ENCODE measurements at places on chromosomes 11 and 22.

DNA sequence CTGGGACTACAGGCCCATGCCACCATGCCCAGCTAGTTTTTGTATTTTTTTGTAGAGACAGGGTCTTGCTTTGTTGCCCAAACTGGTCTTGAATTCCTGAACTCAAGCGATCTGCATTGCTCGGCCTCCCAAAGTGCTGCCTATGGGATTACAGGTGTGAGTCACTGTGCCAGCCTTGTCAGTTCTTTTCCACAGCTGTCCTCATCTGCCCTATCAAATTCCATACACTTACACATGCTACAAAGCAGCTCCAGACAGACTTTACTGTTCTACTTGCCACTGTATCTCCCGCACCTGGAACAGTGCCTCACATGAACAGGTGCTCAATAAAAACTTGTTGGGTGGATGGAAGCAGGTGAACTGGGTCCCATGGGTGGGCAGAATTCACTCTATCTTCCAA is 8.2 kb downstream of the STX5 start:
- DNase-seq: no peak

GRCh38 chr11:111591187-111591960 is 10.9 kb upstream of the SIK2 start:
- no peak for DNase-seq

GRCh38 chr11:92128026-92128425 is 96.6 kb upstream of the FAT3 start:
- no peak for DNase-seq

DNA sequence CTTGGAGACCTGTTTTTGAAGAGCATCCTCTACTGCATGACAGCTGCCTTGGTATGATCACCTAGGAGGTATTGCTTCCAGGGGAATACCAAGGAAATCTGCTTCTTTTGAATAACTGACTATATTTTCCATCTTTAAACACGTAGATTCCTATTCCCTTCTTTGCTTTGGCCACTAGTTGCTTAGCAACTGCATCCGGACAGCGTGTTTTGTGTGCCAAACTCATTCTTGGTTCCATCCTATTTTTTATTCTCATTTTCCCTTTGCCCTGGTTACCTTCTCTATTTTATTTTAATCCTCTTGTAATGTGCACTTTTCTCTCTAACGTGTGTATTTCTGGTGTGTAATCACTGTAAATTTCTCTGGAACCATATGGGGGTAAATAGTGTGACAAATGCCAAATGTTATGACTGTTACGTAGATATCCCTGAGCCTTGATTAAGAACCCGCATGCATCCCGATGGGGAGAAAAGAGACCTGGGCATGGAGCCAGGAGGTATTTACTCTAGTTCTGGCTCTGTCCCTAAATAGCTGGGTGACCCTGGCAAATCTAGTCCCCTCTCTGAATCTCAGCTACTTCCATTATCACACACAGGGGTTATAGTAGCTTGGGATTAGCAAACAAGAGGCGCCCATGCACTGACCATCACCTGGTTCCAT is 241.7 kb downstream of the MIAT start:
- DNase-seq: no peak

DNA sequence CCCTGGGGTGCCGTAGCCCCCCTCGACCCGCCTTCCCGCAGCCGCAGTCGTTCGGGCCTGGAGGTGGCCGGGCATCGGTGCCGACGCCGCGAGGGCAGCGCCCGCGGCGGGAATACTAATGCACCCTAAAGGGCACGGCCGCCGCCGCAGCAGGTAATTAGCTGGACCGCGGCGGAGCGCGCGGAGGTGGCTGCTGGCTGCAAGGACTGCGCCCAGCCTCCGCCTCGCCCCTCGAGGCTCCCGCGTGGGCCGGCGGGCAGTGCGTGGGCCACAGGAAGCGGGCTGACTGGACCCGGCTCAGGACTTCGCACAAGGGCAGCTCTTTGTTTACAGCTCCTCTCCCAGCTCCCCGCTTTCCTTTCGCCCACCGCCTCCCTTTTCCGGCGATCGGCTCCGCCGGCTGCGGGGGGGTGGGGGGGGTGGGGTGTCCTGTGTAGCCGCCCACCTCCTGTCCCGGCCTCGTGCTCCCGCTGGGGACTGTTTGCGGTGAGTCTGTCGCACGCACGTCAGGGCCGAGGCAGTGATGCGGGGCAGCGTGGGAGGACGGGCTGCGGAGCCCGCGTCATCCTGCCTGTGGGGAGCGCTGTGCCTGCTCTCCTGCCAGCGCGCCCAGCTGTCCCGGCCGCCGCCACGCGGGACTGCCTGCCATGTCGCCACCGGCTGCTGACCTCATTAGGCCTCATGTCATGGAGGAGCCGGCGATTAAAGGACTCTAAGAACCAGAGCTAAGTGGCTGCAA is 53.2 kb downstream of the GRIK4 start:
- DNase-seq: peak; percentile 70

DNA sequence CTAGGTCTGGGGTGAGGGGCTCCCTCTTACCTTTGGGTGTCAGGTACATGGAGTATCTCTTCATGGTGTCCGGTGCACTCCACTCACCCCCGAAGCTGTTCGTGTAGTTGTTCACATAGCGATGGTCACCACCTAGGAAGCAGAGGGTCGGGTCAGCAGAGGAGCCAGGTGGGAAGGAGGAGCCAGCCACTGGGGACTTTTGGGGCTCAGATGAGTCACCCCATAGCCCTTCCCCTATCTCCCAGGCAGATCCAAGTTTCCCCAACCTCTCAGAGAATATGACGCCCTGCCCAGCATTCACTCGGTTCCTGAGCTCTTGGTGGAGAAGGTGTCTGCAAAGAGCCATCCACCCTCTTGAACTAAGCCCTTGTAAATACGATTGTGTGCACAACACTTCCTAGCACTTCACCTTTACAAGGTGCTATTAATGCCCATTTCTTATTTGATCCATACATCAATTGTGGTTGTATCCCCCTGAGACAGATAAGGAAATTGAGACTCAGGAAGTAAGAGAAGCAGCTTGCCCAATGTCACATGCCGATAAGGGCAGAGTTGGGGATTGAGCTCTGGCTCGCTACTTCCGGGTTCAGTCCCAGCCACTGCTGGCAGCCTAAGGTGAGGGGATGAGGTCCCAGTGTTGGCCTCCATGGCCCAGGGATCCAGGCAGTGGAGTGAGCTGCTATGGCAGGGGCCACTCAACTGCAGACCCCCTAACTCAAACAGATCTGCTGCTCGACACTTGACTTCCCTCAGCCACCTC is 14.8 kb downstream of the TRIM29 start:
- DNase-seq: no peak

- DNase-seq: no peak
Observed at GRCh38 chr22:43298062-43298801, 44.9 kb downstream of the SCUBE1 start.

GRCh38 chr11:46475051-46475925 is 83.7 kb upstream of the CHRM4 start:
- no peak for DNase-seq

DNA sequence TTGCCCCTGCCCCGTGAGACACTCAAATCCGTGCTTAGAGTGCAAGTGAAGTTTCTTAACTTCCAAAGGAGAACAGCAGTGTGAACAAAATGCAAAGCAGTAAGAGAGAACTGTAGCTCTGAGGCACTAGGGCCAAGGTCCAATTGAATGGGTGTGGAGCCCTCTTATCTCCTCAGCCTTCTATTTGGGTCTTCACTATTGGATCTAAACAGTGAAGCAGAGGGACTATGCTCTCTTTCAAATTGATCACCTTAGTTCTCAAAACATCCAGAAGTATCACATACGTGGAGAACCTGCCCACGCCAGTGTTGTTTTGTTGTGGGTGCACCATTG is 49.6 kb downstream of the C22orf31 start:
- DNase-seq: no peak

GRCh38 chr11:45414088-45414487 is 127.9 kb upstream of the SYT13 start:
- DNase-seq: no peak

DNA sequence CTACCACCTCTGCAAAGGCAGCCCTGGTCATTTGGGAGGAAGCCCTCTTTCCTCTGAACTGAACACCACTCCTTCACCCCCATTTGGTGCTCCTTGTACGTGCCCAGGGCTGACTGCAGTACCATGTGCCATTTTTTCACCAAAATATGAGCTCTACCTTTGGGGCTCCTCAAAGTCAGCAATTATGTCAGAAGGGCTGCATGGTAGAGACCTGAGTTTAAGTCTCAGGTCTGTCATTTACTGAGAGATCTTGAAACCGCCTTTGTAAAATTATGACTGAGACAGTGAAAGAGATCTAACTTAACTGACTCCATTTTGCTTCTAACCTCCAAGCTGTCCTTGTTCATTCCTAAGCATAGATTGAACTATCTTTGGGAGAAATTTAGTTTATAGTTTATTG is 58.0 kb downstream of the THAP12 start:
- no peak for DNase-seq

GRCh38 chr11:104105155-104105554 is 58.8 kb downstream of the PDGFD start:
- no peak for DNase-seq

DNA sequence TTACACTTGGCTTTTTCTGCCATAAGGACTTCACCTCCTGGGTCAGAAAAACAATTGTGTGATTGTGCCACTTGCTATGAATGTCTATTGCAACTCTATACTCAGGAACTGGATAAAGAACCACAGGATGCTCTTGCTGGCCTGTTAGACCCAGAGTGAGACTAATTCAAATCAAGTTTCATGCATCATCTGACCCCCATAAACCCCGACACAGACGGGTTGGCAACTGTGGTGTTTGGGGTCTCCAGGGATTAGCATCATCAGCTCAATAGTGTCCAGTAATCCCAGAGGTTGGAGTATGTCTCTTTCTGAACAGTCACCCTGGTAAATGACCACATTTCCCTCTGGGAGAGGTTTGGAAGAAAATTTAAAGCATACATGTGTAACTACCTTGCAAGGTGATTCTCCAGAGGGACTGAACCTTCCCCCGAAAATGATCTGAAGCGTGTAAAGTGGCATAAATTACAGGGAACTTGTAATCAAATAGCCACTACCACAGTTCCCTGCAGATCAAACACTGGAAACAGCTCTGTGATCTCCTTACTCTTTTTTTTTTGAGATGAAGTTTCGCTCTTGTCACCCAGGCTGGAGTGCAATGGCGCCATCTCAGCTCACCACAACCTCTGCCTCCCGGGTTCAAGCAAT is 1097.6 kb downstream of the TBC1D22A start:
- DNase-seq: no peak

- DNase-seq: no peak
Observed at GRCh38 chr11:129705933-129706332, 109.7 kb upstream of the TMEM45B start.

- no peak for DNase-seq
Observed at GRCh38 chr11:83979593-83979992, 693.4 kb upstream of the CCDC90B start.

- no peak for DNase-seq
Observed at GRCh38 chr11:9274499-9275258, 9.5 kb upstream of the DENND5A start.

DNA sequence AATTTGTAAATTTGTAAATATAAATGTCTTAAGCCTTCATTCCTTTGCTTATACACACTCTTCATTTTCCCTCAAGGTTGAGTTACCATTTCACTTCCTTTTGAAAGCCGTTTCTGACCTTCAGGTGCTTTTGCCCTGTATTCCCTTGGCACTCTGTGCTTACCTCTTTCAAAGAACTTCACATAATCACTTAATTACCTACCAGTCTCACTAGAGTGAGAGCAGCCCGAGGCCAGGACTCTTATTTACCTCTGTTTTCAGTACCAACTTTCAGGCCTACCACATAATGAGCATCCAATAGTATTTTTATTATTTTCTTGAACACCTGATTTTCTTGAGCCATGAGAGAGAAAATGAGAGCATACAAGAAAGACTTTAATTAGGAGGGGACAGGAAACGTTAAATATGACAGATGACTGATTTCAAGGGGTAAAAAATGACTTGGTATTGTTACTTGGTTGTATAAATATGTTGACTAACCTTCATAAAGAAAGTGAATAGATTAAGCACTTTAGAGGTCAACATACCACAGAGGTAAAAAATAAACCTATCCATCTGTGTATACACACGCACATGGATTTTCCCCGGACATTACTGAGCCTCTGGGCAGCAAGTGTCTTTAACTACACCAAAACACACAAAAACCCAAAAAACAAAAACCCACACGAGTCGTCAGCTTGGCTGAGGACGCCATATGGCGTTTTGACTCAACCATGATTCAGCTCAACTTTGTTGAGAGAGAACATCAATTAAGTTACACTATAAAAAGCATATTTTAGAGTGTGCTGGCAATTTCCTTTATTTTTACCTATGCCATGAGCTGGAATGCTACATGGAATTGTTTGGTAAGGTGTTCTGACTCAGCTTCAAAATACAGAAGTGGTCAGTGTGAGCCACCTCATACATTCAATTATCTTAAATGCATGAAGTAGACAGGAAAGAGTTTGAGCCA is 7.6 kb downstream of the ATXN10 start:
- no peak for DNase-seq

DNA sequence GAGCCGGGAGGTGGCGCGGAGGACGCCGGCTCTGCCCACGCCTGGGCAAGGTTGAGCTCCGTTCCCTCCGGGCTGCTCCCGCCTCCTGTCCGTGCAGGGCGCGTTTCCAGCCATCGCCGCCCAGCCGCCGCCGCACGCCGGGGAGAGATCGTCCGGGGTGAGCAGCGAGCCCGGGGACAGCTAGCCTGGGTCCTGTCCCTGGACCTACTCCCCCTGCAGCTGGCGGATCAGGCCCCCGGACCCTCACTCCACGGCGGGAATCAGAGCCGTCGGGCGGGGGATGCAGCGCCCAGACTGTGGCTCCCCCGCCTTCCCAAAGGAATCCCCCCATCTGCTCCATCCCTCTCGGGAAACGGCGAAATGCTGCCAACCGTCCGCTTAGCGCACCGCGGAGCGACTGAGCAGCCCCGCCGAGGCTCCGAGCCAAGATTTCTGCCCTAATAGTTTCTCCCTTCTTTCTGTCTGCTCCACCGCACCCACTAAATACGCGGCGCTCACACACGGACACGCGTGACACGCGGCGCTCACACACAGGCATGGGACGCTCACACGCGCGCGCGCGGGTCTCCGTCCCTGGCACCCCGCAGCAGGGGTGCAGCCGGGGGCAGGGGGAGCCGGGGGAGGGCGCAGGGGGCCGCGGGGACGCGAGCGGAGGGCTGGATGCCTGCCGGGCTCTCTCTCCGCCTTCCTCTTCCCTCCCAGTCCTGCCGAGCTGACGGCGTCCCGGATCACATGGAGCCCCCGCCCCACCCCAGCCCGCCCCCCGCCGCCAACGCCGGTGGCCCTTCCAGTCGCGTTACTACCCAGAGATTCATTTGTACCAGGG is at the start of gene KCNJ5:
Gene KCNJ5, plus strand, starts transcription at position 814 of the 826 bp plus-strand sequence. CDS start 19,918 bp downstream, outside the sequence.
- peak; percentile 43 for DNase-seq

- DNase-seq: peak; percentile 44
Observed at GRCh38 chr11:115996125-115996807, 492.1 kb upstream of the CADM1 start.

DNA sequence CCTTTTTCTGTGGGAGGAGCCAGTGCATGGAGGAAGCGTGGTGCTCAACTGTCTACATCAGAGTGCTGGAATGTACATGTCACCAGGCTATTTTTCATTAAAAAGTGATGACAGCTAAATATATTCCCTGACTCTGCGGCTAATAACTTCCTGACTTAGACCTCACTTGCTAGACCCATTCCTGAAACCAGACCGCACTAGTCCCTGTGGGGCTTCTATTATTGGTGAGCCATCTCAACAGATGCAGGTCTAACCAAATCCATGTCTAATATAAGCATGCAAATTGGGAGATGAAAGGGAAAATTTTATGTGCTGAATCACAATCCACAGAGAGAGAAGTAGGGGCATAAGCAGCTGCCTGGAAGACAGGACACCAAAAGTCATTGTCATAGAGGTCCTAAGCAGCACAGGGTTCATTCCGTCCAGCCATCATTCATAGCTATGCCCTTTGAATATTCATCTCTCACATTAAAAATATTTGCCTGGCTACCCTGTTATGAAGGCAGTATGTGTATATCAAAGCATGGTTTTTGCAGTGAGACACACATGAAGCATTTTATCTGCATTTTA is 110.9 kb upstream of the BLID start:
- no peak for DNase-seq
